ENCODE measurements at places on chromosomes 5 and 9.

GRCh38 chr5:8538821-8539220 lies 669.9 kb downstream of the MTRR start:
- DNase-seq = no peak

- no peak for DNase-seq
These were observed 213.8 kb downstream of the FAM114A2 start for GRCh38 chr5:153824909-153825308.

DNA sequence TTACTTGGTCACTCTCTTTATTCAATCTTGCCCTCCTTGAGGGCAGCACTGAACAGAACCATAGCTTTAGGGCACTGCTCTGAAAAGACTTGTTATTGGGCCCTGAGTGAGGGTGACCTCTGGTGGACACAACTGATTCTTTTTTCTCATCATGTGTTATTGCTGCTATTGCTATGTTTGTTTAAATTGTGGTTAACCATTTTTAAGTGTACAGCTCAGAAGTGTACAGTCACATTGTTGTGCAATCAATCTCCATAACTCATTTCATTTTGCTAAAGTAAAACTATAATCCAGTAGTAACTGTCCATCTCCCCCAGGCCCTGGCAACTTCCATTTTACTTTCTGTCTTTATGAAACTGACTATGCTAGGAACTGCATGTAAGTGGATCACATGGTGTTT lies 351.1 kb upstream of the RIOK2 start:
- peak; percentile 96 for DNase-seq

DNA sequence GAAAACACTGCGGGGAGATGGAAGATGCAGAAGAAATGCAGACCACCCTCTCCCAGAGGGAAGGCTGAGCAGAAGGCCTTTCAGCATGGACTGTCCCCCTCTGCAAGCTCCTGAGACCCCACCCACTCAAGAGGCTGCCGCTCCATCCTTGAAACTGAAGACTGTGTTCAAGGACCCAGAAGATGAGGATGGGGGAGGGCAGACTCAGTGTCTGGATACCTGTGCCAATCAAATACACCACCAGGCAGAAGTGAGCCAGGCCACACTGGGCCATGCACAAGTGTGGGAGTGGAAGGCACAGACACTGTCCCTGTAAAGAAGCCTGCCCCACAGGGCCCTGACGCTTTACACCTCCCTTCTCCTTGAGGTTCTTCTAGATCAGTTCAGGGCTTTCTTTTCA lies 40.0 kb upstream of the IPPK start:
- DNase-seq = no peak

DNA sequence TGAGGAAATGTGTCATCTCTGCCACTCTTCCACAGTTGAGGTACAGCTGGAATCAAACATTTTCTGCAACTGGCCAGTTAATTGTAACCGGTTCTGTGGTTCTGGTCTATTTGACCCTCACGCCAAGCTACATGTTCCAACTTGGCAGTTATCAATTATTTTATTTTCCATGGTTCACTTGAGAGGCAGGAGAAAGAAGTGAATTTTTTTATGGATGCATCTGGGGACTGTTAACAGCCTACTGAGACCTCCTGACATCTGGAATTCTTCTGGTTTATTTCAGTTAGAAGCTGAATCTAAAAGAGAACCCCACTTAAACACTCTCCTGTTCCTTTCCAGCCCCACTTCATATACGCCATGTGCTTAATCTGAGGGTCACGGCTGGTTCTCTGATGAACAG lies 372.3 kb downstream of the DNAH5 start:
- no peak for DNase-seq

GRCh38 chr9:113590991-113591898 lies 127.7 kb downstream of the RGS3 start:
- DNase-seq = peak; percentile 60

DNA sequence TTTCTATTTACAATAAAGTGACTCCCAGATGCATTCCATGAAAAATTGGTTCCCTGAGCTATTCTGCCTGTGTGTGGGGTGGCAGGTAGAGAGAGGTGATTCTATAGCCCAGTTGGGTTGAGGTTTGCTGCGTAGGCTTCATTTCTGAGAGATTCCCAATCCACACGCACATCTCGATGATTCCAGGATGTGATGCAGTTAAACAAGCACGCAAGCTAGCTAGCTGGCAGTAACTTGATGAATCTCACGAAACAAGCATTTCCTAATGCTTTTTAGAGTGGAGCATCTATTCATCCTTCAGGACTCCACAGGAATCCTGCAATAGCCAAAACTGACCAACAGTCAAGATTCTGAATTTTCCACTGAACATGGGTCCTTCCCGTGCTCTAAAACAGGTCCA lies 43.8 kb upstream of the CER1 start:
- DNase-seq = no peak

- no peak for DNase-seq
These were observed 123.3 kb upstream of the RASEF start for GRCh38 chr9:83186155-83186737.

DNA sequence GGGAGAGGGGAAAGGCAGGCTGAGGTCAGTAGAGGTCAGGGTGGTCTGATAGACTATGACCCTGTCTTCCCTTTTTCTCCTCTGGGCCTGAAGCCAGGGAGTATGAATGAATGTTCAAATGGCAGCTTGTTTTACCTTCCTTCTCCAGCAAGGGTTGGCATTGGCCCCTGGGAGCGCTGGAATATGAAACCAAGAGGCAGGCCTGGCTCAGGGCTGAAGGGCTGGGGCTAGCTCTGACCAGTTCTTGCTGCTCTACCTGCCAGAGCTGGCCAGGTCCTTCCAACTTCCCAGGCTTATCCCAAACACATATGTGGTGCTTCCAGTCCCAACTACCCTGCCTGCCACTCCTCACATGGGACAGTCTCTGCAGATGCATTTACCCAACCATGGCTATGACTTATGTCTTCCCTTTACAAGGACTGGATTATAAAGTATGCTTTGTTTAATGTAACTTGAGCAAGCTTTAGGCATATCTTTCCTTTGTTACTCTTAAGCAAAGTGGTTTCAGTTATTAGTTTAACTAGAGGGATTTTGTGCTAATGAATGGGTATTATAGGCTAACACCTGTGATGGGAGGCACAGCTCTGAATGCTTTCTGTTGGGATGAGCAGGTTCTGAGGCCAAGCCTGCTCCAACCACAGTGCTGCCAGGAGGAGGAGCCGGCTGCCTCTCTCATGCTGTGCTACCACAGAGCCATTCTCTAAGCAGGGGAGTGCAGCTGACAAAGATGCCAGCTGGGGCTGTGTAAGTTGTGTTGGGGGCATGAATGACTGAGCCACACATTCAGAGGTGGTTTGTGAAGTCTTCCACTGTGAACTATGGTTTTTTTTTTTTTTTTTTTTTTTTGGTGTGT lies 6.1 kb downstream of the CCNI2 start:
- no peak for DNase-seq
